ENCODE measurements at places on chromosomes 11 and 22.
A peak's percentile ranks its signal among the peaks of the same experiment; 100 is the strongest.

DNA sequence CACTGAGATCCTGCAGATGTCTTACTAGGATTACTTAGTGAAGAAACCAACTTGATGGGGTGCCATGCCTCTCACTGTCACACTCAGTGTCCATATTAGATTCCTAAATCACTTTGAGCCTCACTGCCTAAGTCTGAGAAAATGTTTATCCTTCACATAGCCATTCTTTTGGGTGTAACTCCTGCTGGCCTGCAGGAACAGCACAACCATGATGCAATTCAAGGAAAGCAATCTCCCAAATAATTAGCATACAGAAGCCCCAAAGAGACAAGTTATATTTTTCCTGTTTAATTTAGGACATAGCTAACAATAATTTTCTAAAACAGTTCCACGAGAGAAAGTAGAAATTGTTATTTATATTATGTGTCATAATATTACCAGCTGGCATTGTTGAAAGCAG is 655.5 kb downstream of the KCNA4 start:
- no peak for DNase-seq

- DNase-seq = peak; percentile 93
Observed at GRCh38 chr11:32090545-32091370, at the start of gene RCN1. Gene RCN1 (plus strand): TSS chr11:32091074. CDS start chr11:32091197, 123 bp downstream.

GRCh38 chr11:63548178-63548577 is 11.6 kb downstream of the PLAAT4 start:
- no peak for DNase-seq

- DNase-seq = no peak
Observed at GRCh38 chr11:121293288-121293594, 670 bp downstream of the SC5D start.

DNA sequence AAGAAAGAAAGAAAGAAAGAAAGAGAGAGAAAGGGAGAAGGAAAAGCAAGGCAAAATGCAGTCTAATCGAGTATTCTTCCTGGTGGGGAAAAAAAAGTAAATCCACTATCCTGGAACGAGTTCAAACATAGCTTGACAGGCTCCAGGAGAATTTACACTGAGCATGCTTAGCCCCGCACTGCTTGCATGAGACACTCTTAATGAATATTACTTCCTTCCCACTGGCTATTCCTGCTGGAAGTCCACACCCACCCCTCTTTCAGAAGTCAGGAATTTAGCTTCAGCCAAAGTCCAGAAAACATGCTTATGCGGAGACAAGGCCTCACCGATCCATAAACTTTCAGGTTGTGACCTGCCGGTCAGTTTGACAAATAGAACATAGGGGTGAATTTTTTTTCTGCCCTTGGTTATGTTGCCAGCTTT is 251.8 kb upstream of the BLID start:
- DNase-seq = peak; percentile 2

DNA sequence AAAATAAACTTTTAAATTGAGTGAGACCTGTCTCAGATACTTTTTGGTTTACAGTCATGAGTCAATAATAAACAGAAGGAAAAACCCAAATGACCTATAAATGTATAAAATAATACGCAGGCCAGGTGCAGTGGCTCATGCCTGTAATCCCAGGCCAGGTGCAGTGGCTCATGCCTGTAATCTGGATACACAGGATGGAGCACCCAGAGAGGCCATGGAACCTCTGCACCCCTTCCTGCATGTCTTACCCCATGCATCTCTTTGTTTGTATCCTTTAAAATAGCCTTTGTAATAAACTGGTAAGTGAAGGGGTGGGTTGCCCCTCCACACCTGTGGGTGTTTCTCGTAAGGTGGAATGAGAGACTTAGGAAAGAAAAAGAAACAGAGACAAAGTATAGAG is 8.9 kb upstream of the PLAAT4 start:
- DNase-seq = no peak

DNA sequence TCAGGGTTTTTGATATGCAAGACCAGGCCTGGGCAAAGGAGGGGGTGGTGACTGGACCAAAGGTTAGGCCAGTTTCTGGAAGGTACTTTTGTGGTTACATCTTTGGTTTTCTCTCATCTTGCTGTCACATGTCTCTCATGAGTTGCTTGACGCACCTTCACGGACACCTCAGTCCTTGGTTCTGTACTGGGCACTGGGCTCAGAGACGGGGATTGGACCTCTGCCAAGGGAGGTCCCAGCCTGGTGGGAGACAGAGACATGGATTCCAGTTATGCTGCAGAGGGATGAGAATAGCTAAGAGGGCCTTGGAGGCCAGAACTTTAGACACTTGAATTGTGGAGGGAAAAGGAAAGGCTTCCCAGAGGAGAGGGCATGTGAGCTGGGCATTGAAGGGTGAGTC is 1.7 kb downstream of the USP35 start:
- no peak for DNase-seq

- no peak for DNase-seq
Observed at GRCh38 chr11:45603946-45604682, 61.3 kb downstream of the CHST1 start.

GRCh38 chr11:2725368-2726300 is 25.8 kb upstream of the KCNQ1OT1 start:
- no peak for DNase-seq

GRCh38 chr11:88404391-88404790 is 66.9 kb upstream of the CTSC start:
- DNase-seq = no peak

GRCh38 chr11:95247127-95247684 is 16.2 kb upstream of the SESN3 start:
- no peak for DNase-seq

- DNase-seq = no peak
Observed at GRCh38 chr11:5288108-5288905, 13.4 kb downstream of the OR51B4 start.

DNA sequence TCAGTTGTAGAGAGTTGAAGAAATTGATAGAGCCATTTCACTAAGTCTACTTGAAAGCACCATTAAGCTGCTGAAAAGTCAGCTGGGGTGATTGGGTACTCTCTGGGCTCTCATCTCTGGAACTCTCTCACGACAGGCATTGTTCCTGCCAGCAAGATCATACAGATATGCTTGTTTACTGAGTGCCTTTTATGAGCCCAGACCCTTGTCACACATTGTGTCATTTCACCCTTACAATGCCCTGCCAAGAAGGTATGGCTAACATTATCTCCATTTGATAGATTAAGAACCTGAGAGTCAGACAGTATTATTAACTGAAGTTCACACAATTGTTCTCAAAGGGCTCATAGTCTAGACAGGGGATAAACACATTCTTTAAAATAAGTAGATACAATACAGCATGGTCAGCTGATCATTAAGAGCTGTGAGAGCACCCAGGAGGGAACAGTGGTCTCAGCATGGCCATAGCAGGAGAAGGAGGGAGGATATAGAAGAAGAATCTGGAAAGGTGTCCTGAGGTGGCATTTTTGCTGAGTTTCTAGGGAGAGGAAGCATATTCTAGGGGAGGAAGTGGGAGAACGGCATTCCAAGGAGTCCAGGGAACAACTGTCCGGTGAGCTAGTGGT is 580.5 kb downstream of the INSC start:
- DNase-seq = no peak

- no peak for DNase-seq
Observed at GRCh38 chr11:92140021-92140420, 84.6 kb upstream of the FAT3 start.

GRCh38 chr11:128644576-128644975 is 49.3 kb upstream of the FLI1 start:
- DNase-seq = no peak

GRCh38 chr11:91078221-91078620 is 855.4 kb upstream of the CHORDC1 start:
- DNase-seq = no peak

GRCh38 chr22:39457556-39458443 is 988 bp downstream of the MGAT3 start:
- DNase-seq = no peak

DNA sequence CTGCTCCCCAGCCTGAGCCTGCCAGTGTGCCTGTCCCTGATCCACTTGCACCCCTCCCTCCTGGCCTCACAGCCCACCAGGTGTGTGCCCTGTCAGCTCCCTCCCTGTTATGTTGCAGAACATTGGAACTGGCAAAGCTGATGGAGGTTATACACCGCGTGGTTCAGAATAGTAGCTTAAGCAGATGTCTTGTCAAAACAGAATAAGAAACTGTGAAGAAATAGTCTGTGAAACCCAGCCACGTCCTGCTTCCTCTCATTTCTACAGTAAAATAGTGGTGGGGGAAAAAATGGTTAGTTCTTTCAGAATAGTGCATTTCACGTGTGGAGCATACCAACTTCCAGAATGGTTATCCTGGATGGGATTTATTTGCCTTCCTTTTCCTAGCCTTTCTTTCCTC is 161.2 kb upstream of the NAV2 start:
- DNase-seq = no peak

- no peak for DNase-seq
Observed at GRCh38 chr11:30244265-30244664, 13.5 kb downstream of the FSHB start.

DNA sequence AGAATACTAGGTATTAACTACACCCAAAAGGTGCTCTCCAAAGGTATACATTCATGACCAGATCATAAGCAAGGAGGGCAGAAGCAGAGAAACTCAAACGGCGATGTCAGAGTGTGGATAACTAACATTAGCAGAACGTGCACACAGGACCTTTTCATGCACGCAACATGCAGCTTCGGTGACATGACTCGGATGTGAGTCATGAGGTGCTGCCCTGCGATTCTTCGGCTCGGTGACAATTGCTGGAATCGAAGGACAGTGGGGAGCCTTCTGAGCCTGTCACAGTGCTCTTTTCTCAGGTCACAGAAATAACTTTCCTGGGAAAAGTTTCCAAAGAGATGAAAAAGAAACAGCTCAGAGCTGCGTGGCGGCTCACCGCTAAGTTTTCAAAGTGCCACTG is 418.5 kb upstream of the SYN3 start:
- DNase-seq = no peak

- DNase-seq = no peak
Observed at GRCh38 chr11:120112174-120112796, 25.6 kb downstream of the TRIM29 start.

- DNase-seq = no peak
Observed at GRCh38 chr11:98090861-98091505, 929.8 kb upstream of the CNTN5 start.

Data from dermis microvascular lymphatic vessel endothelial cell (primary cell).